ENCODE measurements at places on chromosomes 3 and 15.

DNA sequence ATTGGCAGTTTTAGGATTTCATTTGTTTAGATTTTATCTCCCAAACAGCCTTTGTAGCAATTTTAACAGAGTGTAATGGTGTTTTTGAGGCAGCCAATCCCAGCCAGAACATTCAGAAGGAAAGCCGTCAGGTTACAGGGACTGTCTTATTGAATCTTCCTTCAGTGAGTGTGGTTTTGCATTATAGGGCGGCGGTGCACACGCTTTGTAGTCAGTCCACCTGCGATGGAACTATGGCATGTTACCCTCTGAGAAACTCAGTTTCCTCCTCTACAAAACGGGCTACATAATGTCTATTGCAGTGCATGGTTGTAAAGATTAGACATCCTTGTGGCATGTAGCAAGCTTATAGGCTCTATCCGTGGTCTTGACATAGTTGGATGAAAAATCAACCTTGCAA, 1.0 kb downstream of the LRRC28 start:
- peak; percentile 2 for DNase-seq

- no peak for DNase-seq
These were observed 14.4 kb downstream of the NGLY1 start for GRCh38 chr3:25768851-25769250.

GRCh38 chr3:134799393-134799792, 4.3 kb downstream of the EPHB1 start:
- DNase-seq = peak; percentile 53

- peak; percentile 71 for DNase-seq
These were observed 18.6 kb upstream of the SLC41A3 start for GRCh38 chr3:126102530-126102951.

DNA sequence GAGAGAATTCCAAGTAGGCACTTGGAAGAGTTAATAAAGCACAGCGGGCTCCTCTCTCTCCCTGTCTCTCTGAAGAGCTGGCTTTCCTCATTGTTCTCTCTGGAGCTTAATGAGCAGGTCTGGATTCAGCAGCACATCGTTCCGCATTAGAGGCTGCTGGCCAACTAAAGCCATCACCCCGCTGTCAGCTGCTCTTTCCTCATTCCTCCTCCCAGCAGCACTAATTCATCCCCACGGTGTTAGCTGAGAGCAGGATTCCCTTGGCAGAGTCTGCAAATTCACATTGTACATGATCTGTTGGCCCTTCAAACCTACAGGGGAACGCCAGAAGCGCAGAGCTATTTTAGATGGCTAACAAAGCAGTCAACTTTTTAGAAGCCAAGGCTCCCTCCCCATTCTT, 44.2 kb downstream of the SGO1 start:
- DNase-seq = peak; percentile 4

- DNase-seq = no peak
These were observed 107.4 kb downstream of the VGLL4 start for GRCh38 chr3:11536132-11536935.

- no peak for DNase-seq
These were observed 96.5 kb downstream of the CCNL1 start for GRCh38 chr3:157063469-157063868.

DNA sequence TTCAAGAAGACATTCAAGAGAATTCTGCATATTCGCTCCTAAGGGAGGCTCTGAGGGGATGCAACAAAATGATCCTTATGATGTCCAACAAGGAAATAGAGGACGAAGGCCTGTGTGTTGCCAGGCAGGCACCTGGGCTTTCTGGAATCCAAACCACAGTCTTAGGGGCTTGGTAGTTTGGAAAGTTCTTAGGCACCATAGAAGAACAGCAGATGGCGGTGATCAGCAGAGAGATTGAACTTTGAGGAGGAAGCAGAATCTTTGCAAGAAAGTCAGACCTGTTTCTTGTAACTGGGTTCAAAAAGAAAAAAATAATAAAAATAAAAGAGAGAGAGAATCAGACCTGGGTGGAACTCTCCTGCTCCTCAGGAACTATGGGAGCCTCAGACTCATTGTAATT, 11.7 kb upstream of the ATG7 start:
- no peak for DNase-seq

GRCh38 chr15:71807691-71808091, 2.7 kb upstream of the NR2E3 start:
- DNase-seq = peak; percentile 47

- DNase-seq = no peak
These were observed 3.1 kb upstream of the TMCO5A start for GRCh38 chr15:37931321-37931720.

DNA sequence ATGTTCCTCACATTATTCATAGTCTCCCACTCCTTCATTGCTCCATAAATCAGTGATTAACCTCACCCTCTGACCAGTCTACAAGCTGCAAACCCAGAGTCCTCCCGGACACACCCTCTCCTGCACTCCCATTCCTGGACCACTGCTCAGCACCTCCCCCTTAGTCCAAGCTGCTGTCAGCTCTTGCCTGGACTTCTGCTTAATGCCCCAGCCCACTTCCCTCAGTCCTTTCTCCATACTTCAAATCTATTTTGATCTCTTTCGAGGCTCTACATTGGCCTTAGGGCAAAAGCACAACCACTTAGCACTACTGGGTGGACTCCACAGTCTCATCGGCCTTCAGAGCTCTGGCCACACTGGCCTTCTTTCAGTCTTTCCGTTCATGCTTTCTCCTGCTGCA, 79.4 kb upstream of the FAM98B start:
- peak; percentile 21 for DNase-seq

DNA sequence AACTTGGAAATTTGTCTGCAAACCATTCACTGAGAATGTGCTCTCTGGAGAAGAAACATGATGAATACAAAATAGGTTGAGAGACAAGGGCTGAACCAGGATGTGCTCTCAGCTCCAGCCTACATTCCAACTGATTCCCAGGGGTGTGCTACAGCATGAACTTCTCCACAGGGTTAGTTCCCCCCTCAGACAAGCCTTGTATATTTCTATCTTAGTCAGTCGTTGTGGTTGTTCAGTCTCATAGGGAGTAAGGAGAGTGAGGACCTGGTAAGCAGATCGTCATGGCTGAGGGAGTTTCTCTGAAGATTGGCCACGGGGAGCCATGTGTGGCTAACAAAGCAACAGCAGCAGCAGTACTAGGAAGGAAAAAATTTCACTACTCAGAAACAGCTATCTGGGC, 919.7 kb upstream of the CADM2 start:
- no peak for DNase-seq

DNA sequence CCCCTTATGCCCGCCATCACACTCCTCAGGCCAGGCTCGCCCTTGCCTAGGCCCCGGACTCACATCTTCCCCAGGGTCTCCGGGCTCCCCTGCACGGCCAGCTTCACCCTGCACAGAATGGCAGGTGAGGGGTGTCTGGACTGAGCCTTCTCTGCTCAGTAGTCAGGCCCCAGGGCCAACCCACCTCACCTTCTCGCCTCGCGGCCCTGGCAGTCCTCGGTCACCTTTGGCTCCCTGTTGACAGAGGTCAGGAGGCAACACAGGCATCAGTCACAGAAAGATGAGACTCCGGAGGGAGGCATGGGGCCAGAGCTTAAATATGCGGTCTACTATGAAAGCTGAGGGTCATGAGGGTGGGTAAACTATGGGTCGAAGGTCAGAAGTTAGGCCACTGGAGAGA, 8.4 kb upstream of the UCN2 start:
- no peak for DNase-seq

DNA sequence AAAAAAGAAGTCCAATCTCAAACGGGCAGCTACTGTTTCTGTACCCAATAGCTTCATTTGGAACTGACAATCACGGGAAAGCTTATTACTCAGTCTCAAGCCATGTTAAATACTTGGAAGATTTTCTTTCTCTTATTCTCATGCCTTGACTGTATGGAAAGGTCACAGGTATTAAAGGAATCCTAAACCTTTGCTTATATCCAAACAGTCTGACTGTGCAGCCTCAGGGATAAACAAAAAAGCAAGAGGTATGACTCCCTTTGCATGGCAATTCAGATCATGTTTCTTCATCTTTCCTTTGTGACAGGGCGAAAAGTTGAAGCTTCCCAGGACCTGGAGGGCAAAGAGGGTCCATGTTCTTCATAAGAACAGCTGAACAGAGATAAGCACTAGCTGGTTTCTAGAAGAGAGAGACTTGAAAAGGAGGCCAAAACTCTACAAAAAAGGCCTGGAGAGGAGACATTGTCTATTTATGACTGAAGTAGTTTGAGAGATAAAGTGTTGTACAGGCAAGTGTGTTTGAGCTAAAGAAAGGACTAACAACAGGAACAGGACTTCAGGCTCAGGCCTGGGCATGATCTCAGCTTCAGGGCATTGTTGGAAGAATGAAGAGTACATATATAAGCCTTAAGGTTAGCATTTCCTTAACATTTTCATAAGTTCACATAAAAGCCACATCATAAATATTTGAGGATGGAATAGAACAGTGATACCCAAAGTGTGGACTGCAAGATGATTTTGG, 231.0 kb upstream of the THRB start:
- DNase-seq = no peak

DNA sequence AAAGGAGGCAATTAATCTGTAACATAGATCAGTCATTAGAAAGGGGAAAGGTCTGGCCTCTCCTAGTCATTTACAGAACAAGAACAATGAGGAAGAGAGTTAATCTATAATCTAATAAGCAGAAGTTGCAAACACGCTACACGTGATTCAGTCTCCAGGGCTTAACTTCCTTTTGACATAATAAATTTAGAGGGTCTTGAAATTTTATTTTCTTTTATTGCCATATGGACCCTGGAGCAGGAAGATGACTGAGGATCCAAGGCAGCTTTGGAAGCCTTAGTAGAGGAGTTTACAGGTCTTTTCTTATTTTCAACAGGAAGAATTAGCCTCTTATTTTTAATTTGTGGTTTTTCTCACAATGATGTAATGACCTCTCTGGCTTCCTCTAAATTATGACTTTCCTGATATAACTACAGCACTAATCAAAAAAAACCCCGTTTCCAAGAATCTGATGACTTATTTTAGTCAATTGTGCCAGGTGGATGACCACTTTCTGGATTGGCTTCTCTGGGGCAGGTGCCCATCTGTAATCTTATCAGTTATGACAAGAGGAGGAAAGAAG, 32.2 kb downstream of the ADGRG7 start:
- no peak for DNase-seq

DNA sequence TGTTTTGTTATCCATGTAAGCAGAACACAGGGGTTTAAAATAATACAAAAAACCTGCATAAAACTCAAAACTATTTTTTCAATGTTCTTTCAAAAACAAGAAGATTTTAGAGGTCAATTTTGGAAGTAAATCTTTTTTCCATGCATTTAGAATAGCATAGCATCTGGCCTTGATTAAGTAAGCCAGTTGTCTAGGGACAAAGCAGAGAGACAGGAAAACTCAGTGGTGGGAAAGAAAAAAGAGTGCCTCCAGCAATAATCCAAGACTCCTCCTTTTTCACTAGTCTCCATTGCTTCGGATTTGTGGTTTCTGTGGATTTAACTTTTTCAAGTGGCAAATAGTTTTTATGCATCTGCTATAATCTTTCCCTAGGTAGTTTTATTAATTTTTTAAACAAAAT, 88.9 kb downstream of the SUCNR1 start:
- no peak for DNase-seq

DNA sequence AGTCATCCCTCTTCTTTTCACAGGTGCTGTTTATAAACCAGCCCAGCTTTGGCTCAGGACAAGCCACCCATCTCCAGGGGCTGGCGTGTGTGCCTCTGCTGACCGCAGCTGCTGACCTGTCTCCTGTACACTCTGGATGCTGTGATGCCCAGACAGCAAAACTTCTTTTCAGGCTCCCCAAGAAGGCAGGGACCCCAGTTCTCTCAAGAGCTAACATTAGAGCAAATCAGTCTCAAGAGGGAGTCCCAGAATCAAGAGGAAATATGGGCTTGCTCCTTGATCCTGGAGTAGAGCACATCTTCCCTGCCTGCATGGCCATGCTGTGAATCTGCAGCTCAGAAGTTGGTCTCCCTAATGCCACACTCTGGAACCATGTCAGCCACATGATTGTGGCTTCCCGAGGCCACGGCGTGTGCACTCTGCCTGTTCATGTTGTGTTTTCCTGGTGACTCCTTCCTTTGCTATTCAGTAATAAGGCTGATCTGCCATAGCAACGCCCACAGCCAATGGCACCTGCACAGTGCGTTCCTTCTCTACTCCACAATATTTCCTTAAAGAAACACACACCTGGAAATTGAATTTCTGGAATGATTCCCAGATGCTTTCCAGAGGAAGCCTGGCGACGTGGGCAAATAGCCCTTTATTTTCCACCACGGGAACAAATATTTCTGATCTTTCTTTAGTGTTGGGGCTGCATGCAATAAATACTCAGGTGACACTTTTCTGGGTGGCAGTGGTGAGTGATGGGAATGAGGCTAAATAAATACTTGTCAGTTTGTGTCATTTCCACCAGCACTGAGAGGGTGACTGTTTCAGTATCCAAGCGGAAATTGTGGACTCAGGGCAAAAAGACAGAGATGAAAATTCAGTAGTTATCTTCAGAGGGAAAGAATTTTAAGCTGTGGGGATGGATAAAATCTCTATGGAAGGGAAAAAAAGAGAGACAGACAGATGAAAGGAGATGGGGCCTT, 21.9 kb upstream of the THSD4 start:
- DNase-seq = peak; percentile 85

GRCh38 chr3:98259-98654, 98.3 kb upstream of the CHL1 start:
- no peak for DNase-seq

DNA sequence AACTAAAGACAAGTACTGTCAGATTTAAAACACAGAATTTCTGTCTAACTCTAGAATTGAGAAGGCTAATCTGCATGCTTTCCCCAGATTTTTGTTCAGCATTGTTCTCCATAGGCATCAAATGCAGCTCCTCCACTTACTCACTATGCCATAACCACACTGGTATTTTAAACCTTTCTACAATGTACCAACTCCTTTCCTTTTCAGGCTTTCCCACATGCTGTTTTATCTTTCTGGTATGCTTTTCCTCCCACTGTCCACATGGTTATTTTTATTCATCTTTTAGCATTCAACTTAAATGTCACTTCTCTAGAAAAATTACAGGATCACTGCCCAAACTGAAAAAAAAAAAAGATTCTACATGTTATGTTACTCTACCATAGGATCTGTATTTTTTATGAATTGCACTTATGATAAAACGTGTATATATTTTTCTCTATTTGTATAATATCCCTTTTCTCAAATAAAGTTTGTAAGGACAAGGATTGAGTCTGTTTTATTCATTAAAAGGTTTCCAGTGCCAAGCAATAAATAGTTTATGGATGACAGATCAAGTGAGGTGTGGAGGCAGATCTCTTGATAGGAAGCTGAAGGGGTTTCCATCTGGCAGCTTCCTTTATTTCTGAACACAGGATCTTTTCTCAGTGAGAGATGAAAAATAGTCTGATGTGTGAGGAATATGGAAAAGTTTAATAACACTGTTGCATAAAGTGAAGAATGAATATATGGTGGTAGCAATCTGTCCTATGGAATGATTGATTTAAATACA, 1064.5 kb downstream of the ZPLD1 start:
- peak; percentile 30 for DNase-seq
